PC-9 (cell line): ENCODE measurements at places on chromosomes 5 and 9. TPM values are rescaled to one million over a fixed set of nuclear protein-coding genes. Genes with fewer than 3 reads are reported as not detected.
A peak's percentile ranks its signal among the peaks of the same experiment; 100 is the strongest.

- DNase-seq, result no peak
These were observed 77.2 kb downstream of the ADAMTS16 start for GRCh38 chr5:5217371-5217770.

GRCh38 chr5:163094492-163095180 is 342.8 kb upstream of the CCNG1 start:
- no peak for DNase-seq

DNA sequence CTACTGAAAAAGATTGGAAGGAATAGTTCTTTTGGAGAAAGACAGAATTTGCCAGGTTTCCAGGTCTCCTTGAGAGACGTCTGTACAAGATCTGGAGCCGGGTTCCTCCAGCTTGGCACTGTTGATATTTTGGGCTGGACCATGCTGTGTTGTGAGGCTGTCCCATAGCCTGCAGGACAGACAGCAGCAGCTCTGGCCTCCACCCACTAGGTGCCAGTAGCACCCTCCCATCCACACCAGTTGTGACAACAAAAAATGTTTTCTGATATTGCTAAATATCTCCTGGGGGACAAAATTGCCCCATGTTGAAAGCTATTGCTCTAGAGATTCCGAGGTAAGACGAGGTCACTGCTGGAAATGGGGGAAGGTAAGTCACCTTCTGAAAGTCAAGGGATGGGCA is 287.7 kb upstream of the DAP start:
- DNase-seq, result no peak

DNA sequence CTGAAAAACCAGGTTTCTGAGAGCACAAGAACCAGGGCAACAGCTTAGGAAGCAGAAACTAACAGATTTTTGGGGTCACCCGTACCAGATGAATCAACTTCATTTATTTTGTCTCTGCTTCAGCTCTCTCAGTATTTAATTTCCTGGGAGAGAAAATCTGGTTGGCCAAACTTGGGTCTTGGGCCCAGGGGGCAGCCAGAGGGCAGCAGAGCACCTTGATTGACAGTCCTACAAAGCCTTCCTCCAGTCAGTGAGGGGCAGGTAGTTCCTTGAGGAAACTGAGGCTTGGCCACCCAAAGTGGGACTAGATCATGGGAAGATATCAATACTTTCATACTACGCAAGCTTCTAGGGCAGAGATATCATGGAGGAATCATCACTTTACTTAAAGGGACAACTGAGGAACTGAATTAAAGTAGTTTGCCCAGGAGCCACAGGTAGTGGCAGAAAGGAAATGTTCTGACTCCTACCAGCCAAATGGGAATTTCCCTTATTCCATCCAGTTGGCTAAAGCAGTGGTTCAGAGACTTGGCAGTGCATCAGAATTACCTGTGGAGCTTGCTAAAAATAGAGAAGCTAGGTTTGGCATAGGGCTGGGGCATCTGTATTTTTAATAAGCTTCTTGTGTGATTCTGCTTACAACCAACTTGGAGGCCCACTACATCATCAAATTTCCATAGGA is 21.5 kb upstream of the ARHGAP26 start:
- DNase-seq, result no peak

GRCh38 chr5:159017786-159018185 is 81.9 kb downstream of the EBF1 start:
- DNase-seq, result no peak

Gene TNFSF8
- not detected in 2 replicates for total RNA-seq

DNA sequence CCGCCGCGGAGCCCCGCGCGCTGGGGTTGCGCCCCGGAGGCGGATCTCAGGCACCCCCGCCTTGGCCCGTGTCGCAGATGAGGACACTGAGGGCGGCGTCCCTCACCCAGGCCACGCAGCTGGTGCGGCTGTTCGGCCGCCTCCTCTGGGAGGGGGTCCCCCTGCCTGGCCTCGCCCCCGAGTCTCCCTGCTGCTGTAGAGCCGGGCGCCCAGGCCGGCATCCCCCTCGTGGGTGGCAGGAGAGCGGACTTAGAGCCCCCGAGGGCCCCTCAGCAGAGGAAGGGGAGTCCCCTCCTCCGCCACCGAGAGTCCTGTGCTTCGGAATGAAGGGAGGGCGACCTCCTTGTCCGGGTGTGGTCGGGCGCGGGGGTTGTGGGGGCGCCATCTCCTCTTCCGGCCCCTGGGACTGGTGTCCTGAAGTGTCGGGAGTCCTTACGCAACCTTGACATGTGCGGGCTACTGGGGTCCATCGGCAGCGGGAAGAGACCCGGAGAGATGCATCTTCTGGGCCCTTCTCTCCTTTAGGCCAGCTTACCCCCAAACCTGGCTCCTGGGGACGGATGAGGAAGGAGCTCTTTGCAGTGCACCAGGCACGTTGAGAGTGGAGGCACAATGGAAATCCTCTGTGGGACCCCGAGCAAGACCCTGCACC is 11.7 kb upstream of the EXOSC2 start:
- peak; percentile 45 for DNase-seq

Gene MYMK
- total RNA-seq, result not detected in 2 replicates

- no peak for DNase-seq
These were observed 249.9 kb downstream of the NPR3 start for GRCh38 chr5:32961059-32961415.

Gene BAAT
- not detected in 2 replicates for total RNA-seq

DNA sequence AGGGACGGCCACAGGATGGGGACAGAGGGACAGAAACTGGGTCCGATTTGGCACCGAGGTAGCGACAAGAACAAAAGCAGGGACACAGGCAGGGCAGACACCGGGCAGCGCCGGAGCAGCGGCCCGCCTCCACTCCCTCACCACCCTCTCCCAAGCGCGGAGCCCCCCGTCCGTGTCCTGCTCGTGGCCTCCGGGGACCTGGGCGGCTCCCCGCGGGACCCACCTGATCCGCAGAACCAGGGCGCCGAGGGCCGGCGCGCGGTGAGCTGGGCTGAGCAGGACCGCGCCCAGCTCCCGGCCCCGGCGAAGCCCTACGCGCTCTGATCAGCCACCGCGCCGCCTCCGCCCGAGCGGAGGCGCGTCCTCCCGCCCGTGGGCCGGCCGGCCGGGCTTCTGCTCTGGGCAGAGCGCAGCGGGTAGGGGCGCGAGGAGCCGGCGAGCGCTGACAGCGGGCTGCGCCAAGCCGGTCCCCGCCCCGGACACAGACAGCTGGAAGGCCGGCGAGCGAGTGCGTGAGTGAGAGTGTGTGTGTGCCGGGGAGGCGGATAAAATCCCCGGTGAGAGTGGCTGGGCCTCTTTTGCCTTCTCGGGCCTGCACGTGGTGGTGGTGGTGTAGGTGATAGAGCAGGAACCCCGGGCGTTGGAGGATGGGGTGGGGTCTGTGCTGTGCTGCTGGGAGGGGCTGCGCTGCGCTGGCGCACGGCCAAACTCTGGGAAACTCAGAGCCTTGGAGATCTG is at the start of gene GGTA1:
TSS of gene GGTA1 (minus strand) at position 418 of the 738 bp plus-strand sequence. CDS start 31,922 bp downstream, outside the sequence.
- peak; percentile 49 for DNase-seq

DNA sequence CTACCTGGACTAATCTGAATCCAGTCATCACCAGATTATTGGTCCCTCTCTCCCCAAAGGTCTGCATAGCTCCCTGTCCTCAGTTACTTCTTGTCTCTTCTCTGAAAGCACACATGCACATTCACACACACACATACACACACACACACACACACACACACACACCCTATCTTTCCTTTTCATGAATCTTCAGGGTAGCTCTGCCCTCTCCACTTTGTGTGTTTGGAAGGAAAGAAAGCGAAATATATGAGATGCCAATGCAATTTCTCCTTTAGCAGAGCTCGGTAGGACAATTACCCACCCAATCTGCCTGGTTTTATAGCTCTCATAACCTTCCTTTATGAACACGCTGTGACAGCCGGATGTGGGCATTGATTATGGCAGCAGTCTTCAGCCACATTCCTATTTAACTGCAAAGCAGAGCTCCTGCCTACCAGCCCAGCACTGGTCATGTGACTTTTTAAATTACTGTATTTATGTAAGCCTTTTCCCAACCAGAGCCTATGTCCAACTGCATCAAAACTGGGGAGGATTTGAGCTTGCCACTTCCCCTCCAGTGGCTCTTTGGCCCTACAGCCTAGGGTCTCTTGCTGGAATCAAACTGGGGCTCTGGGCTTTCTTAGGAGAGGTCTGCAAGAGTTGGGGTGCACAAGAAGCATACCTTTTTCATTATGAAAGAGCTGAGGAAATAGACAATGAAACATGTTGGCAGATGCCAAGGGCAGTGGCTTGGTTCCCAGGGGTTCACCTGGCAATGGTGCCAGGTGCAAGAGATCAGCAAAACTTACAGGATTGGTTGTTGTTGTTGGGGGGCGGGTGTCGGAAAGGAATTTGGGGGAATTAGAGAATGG is 20.8 kb upstream of the MATR3 start:
- DNase-seq, result no peak

DNA sequence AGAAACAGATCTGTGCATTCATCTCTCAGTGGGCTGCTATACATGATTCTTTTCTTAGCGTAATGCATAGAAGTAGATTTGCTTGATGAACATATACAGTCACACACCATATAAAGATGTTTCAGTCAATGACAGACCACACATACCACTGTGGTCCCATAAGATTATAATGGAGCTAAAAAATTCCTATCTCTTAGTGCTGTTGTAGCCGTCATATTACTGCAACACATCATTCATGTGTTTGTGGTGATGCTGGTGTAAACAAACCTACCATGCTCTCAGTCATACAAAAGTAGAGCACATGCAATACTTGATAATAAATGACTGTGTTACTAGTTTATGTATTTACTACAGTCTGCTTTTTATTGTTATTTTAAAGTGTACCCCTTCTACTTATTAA is 214.3 kb downstream of the ARHGAP26 start:
- DNase-seq, result no peak

Gene FOXD4
- not detected in 2 replicates for total RNA-seq

DNA sequence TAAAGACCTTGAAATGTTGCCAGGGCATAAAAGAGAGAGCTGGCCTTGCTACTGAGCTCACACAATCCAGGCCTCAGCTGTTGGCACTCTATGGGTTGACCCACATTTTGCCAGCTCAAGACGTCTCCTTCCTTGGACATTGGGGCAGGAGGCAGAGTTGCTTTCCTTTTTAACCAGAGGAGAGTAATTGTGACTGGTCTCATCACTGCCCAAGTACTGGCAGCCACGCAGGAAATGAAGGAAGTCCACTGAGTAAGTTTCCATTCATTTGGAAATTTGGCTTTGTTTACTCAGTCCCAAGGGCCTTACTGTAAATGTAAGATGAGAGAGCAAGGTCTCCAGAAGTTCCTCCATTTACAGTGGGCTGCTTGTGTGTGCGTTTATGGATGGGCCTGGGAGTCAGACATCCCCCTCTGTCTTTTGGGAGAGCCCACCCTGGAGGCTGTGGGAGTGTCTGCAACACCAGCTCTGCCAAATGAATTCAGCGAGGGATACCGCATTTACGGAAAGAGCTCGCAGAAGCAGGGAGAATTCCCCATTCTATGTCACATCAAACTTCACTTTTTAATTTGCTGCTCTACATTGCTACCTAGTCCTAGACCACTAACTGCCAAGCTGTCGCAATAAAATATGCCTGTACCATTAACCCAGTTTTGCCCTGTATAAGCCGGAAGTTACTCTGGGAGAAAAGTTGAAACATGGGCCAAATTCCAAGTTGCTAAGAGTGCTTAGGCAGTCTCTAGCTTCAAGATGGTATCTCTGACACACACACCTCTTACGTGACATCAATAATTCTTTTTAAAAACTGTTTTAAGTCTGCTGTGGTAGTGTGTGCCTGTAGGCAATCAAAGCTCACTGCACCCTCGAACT is 24.5 kb upstream of the PDZD2 start:
- DNase-seq, result no peak

GRCh38 chr5:179991106-179991505 is 80.5 kb downstream of the RNF130 start:
- no peak for DNase-seq

- DNase-seq, result peak; percentile 45
These were observed 62.7 kb upstream of the OSMR start for GRCh38 chr5:38783011-38783561.

DNA sequence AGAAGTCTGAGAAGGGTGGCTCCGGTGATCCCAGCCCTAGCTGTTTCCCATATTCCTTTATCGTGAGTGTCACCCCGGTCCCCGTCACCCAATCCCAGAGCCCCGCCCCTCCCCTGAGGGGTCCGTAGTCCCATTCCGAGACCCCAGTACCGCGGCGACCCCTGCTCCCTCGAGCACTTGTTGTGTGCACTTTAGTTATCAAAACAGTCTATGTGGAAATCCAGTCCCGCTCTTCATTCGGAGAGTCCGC is 223 bp downstream of the LRSAM1 start:
- DNase-seq, result no peak

DNA sequence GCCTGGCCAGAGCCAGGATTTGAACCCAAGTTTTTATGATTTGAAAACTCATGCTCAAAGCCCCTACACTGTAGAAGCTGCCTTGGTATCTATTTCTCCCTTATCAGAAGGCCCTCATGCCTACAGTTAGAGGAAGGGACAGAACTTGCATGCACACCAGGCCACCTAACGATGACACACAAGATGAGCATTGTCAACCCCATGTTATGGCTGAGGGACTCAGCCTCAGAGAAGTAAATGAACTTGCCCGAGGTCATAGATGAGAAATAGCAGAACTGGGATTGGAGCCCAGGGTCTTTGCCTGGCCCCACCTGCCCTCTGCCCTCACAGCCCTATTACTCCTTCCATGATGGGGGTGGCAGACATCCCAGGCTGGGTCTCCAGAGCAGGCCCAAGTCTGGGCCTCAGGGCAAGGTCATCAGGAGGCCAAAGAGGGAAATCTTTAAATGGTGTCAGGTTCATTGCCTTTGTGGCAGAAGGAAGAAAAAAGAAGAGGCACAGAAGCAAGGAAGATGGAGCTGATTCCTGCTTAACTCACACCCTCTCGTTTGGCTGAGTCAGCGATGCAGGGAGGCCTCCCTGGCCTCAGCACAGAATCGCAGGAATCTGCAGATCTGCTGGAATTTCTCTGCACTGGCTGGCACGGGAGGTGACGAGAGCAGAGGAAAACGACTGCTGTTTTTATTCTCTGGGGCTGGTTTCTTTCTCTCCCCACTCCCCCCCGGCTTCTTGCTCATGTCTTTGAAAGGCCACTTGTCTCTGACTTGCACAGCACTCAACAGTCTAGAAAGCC is 20.6 kb upstream of the CRB2 start:
- DNase-seq, result no peak

DNA sequence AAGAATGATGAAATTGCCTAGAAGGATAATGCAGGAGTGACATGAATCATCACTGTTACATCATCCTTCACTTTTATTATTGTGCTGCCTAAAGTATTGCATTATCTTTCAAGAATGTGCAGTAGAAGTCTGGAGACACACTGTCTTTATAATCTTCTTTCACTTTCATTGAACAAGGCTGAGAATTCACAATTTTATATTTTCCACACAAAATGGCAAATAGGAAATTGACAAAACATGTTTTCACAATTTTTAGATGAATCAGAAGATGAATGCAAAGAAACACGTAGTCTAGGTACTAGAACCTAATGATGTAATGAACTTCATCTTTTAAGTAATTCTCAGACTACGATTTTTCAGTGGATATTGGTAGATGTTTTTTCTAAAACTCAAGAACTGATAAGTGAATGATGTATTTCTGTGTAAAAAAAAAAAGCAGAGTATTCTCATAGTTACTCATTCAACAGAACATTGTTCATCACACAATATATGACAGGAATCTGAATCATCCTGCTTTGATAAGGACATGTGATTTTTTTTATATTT is 131.5 kb upstream of the GRHPR start:
- DNase-seq, result no peak

GRCh38 chr5:134813407-134813806 is 32.4 kb upstream of the C5orf24 start:
- no peak for DNase-seq

Gene ASPN
- not detected in 2 replicates for total RNA-seq
